CD4-positive, alpha-beta T cell treated with Interleukin-2 at 100 ng/mL for 4 hours (primary cell): ENCODE measurements at places on chromosomes 6 and 20.
A peak's percentile ranks its signal among the peaks of the same experiment; 100 is the strongest.

GRCh38 chr6:45920819-45921511 lies 94.7 kb downstream of the CLIC5 start:
- DNase-seq = no peak

DNA sequence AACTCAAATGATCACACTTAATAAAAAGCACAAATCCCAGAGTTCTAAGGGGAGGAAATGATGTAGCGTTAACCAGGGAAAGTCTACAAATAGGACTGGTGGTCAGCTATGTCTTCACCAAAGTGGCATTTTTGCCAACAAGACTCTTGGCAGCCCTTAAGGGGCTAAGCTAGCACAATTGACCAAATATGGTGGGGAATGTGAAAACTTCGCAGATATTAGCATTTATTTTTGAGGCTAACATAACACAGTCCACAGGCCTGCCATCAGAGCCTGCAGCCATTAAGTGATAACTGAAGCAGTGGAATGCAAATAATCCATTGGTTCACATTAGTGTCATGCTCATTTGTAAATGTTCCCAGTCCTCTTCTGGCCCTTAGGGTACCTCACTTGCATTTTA lies 274.6 kb downstream of the FOXC1 start:
- no peak for DNase-seq

- no peak for DNase-seq
Measured at GRCh38 chr6:104541411-104541810, 318.3 kb downstream of the HACE1 start.

DNA sequence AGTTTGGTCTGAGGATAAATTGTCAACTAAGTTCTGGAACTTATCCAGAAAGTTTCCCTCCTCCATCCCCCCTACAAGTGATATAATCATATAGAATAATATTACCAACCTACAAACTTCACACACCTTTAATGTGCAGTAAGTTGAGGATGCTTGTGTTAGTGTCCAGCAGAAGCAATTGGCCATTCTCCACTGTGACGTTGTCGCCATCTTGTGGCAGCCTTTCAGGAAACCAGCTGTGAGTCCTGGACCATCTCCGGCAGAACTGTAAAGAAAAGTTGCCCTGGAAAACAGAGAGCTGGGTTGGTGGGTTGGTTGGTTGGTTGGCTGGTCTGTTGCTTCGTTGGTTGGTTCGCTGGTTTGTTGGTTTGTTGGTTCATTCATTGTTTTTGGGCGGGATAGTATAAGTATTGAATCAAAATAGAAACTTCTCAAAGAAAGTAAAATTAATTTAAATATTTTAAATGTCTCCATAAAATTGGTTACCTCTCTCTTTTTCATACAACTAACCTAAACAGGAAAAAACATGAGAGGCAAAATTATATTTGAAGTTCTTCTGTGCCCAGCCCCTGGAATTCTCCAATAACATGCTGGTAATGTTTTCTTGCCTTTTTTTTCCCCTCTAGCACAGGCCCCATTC lies 127.5 kb downstream of the PKHD1 start:
- no peak for DNase-seq

DNA sequence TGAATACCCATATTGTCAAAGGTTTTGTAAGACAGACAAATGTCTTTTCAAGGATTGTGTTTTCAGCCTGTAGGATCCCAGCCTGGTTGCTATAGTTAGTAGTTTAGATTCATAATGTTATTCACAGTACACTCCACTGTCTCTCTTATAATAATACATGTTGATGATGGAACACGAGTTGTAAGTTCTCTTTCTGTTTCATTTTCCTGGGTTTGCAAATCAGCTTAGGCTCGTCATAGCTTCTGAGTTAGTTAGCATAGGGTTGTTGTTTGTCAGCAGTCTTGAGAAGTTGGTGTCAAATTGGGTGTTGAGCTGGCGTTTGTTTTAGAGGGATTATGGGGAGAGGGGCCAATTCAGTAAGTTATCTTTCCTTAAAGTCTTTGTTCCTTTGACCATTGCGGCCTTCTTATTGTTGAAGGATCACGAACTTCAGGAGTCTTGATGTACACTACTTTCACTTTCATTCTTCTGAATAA lies 45.8 kb downstream of the QKI start:
- peak; percentile 54 for DNase-seq

- no peak for DNase-seq
Measured at GRCh38 chr6:88848870-88849269, 114.5 kb downstream of the RNGTT start.

- DNase-seq = no peak
Measured at GRCh38 chr20:40863355-40863919, 165.2 kb upstream of the TOP1 start.

GRCh38 chr20:57708694-57709673 lies 831 bp downstream of the PMEPA1 start:
- DNase-seq = peak; percentile 37

- DNase-seq = no peak
Measured at GRCh38 chr6:41263267-41263666, 23.2 kb downstream of the TREM1 start.

DNA sequence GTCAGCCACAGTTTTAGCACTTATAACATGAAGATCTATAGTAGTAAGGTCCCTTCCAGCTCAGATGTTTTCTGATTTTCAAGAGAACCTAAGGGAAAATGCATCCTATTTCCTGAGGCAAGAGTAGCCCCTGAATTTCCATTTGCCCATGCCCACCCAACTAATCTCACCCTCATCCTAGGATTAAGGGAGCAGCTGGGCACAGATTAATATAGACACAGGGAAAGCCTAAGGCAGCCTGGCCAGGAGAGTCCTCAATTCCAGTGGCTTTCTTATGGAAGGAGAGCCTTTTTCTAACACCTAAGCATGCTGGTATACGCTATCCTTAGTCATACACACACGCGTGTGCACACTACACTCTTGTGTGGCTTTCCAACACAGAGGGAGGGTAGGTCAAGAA lies 1.5 kb downstream of the APOBEC2 start:
- no peak for DNase-seq

GRCh38 chr6:28357036-28357435 lies 7.3 kb downstream of the ZKSCAN3 start:
- no peak for DNase-seq

GRCh38 chr20:36967636-36968035 lies 16.1 kb upstream of the SAMHD1 start:
- peak; percentile 53 for DNase-seq

DNA sequence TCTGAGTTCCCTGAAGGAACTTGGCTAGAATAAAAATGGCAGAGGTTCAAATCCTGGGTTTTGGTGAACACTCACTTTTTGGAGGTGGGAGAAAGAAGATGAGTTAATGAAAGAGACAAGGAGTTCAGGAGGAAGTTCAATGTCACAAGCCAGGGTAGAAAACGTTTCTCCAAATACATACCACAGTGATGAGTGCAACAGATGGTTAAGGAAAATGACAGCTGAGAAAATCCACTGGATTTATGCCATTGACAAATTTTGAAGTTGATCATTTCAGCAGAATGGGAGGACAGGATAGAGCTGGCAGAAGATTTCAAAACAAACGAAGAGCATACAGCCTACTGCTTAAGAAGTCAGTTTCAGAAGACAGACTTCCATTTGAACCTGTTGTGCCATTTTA lies 122.7 kb downstream of the GFRAL start:
- no peak for DNase-seq

DNA sequence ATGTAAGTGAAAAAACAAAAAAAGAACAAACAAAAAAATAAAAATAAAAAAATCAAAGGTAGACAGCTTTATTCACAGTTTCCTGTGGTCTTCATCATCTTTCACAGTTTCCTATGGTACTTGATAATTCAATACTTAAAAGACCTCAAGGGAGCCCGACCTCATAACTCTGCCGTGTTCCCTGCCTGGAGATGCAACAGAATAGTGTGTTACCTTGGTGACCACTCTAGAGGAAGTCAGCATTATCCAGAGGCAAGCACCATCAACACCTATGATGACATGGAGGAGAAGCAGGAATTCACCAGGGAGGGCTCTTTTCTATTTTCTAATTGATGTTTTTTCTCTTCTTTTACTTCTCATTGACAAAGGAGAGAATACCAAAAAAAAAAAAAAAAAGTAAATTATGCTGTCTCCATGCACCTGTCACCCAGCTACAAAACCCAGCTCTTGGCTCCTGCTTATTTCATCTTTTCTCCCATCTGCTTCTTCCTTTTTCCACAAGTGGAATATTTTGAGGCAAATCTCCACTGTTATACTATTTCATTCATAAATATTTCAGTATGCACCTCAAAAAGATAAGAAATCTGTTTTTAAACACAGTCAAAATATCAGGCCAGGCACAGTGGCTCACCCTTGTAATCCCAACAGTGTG lies 95.8 kb upstream of the STXBP5 start:
- no peak for DNase-seq

- no peak for DNase-seq
Measured at GRCh38 chr20:2341336-2341735, 39.4 kb upstream of the TGM6 start.

DNA sequence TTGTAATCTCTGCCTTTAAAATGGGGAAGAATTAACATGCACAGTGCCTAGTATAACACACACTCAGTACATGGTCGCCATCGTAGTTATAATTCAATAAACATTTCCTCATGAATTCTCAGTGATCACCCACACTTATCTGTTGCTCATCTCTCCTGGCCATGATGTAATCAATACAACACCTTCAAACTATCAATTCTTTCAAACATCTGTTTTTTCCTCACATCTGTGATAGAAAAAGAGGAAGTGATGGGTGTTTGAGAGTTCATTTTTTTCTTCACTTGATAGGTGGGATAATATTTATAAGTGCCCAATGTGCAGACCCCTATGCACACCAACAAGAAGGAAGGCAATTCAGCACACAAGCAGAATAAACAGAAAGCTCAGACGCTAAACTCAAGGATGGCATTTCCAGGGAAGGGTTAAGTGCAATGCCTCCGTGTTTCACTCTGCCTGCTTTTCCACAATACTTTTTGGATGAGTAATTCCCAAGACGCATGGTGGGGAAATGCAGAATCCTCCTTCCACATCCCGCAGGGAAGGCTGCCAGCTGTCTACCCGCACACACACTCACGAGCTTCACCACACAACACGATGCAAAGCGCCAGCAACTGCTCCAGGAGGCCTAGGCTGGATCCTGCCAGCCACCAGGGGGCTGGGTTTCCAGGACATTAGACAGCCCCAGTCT lies 100.3 kb downstream of the GMPR start:
- no peak for DNase-seq

DNA sequence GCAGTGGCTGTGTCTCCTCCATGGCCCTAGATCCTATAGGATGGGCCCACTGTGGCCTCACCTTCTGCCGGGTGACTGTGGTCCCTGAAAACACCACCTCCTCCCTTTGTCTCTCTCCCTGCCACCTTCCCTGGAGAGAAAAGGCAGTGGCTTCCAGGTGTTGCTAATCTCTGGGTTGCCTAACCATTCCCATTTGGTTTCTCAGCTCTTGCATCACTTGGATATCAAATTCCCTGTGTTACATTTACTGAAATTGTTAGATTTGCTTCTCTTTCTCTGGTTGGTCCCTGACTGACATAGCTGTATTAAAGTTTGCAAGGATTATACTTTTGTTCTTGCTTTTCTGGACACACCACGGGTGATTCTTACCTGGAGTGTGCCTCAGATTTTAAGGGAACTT lies 9.3 kb upstream of the ZFP64 start:
- DNase-seq = no peak

DNA sequence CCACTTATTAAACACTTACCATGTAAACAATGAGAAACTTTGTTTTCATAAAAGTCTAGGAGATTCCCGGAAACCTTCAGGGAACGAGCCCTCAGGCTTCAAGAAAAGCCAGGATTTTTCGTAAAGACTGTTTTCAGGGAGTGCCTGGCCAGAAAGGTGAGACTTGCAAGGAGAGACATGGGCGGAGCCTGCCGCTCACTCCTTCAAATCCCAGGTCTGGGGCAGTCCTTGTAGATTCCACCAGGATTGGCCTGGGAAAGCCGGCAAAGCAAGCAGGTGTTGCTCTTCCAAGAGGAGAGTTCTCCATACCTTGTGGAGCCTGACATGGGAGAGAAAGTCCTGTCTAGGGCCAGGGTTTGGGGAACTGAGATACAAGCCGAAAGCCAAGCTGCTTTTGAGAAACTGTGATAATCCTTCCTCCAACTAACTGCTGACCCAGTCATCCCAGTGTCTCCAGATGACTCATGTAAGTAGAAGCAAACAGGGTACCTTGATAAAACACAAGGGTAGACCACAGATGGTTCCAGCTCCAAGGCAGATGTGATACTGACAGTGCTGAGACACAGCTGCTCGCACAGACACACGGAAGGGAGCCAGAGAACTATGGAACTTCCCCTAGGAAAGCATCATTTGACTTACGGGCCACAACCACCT lies 69.4 kb upstream of the NAA20 start:
- DNase-seq = no peak

DNA sequence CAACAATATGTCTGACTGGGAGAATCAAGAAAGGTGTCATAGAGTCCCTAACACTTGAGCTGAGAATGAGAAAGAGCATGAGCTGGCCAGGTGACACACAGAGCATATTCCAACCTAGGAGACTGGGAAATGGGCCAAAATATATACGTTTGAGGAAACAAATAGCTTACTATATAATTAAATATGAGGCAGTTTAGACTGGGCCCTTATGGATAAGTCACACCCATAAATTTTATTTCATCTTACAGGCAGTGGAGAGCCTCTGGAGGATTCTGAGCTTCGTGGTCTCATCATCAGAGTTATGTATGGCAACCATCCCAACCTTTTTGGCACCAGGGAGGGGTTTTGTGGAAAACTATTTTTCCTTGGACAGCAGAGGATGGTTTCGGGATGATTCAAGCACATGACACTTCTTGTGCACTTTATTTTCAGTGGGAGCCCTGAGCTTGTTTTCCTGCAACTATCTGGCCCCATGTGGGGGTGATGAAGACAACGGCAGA lies 12.9 kb upstream of the NQO2 start:
- DNase-seq = no peak

DNA sequence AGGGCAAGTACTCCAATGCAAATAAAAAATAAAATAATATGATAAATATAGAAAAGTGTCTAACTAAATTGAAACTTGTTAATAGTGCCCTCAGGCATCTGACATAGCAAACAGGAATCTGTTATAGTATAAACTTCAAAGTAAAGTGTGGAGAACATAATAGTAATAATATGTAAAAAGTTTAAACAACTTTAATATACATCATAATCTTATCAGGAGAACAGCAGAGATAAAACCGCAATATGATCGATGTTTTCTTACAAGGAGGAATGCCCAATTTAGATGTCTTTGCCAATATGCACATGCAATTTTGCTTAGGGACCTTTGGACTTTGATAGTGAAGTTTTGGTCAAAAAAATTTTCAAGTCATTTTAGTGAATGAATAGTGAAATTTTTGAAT lies 514.8 kb upstream of the IMPG1 start:
- DNase-seq = no peak

DNA sequence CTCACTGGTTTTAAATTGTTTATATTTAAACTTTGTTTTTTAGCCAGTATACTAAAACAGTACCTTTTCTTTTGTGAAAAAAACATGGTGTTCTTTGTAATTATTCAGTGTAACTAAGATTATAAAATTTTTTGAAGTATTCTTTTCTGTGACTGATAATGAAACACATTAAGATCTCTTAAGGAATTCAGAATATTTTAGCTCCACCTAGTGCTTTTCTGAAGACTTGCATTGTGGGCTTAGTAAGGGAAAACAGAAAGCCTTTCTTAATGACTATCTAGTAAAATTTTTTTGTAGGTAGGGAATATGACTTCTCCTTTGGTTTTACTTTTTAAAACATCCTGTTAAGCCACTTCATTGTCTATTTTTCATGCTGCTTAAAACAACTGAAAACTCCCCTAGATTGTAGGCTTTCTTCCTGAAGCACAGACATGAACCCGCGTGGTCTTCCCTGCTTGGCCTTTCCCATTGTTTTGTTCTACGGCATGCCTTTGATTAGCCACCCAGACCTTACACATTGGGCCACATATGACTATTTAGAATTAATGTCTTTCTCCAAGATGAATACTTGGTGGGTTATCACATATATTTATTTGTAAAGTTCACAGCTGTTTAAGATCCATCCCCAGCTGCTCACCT lies 72.1 kb downstream of the AFDN start:
- peak; percentile 37 for DNase-seq
